ENCODE measurements at places on chromosomes 12 and 14.
A peak's percentile ranks its signal among the peaks of the same experiment; 100 is the strongest.

- no peak for DNase-seq
These were observed 205.3 kb upstream of the SFSWAP start for GRCh38 chr12:131505561-131505960.

- peak; percentile 14 for DNase-seq
These were observed 1.6 kb downstream of the CTDSP2 start for GRCh38 chr12:57844709-57845477.

DNA sequence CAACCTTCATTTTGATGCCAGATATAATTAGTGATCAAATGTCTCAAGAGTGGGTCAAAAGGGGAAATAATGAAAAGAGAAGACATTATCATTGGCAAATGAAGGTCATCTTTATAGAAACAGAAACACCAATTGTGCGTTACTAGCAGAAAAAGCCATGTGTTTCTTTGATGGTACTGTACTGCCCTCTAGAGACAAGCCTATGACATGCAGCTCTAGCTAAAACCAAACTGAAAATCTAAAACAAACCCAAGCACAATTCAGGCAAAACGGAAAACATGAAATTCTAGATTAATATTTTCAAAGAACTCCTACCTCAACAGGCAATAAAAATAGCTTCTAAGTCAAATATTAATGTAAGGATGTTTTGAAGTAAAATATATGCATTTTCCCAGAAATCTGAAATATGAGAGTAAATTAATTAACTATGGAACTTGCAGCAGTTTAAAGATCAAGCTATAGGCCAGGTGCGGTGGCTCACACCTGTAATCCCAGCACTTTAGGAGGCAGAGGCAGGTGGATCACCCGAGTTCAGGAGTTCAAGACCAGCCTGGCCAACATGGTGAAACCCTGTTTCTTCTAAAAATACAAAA lies 115.4 kb downstream of the KLHL28 start:
- DNase-seq, result peak; percentile 62

DNA sequence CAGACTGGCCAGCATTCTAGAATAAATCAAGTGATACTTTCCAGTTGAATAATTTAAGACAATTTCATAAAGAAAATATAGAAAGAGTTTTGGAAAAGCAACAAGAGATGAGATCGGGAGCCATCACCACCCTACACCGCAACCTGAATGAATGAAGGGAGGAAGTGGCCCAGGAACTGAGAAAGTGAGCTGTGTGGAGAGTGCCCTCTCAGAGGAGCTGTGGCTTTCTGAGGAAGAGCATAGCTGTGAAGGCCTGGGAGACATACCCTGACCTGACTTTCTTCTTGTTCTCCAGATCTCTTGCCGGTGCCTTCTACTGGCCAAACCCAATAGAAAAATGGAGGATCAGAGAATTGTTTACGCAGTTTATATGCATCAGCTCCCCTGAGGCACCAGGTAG lies 79.3 kb upstream of the TSPAN8 start:
- no peak for DNase-seq

DNA sequence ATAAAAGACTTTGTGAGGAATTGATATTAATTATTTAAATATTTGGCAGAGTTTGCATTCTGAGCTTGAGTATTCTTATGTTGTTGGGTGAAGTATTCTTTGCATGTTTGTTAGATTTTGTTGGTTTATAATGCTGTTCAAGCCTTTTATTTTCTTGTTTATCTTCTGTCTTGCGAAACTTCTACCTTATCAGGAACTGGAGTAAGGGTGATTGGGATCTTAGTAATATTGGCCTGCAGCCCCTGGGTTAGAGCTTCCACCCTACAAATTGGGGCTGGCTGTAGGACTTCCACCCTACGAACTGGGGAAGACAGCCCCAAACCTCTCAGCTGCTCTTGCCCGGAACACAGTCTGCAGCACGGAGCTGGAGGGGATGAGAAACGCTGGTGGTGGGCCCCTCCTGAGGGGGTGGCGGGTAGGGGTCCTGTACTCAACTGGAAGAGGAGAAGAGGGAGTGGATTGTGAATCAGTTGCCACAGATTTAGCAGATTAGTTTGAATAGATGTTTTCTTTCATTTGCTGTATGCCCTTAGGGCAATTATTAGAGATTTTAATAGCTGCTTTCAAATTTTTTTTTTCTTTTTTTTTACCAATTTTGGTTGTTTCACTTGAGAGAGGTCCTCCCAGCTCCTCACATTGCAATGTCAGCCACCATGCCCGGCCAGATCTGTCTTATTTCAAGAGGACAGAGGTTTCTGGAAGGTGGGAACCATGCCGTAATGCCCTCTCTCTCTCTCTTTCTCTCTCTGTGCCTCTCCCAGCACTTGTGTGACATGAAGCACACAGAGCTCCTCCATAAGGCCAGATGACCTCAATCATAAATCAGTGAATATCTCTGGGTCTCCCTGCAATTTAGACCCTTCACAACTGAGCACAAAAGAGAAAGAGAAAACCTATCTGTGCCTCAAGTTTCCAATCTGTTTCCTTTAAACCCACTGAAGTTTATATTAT lies 123.4 kb downstream of the DICER1 start:
- no peak for DNase-seq

Data from NCI-H146 (cell line).